CD4-positive, alpha-beta T cell (primary cell): ENCODE measurements at places on chromosomes 2 and 18.

- DNase-seq = no peak
Measured at GRCh38 chr18:59661891-59662701, 35.1 kb downstream of the CCBE1 start.

DNA sequence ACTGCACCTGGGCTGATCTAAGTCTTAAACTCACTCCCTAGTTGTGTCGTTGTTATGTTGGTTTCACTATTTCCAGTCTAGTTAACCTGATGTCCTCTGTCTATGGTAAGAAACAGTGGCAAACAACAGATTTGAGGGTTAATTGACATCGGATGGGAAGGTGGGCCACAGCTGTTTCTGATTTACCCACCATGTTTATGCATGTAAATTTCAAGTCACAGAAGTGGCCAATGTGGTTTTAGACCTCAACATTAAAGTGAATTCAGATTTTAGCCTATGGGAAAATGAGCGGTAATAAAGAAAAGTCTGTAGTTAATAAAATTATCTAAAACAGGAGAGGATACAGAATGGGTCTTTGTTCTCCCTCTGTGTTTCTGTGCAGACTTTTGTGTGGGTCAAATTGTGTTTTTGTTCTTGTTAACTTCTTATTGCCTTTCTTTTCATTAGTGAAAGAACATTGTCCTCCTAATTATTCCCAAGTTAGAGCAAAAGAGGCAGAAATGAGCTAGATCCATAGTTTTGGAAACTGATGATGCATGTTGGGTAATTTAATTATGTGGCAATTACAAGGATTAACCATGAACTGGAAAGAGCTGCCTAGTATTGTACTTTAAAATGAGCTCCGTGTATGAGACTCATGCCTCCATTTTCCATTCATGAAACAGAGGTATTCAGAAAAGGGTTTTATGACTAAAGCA is 83.2 kb downstream of the LAMA3 start:
- no peak for DNase-seq

DNA sequence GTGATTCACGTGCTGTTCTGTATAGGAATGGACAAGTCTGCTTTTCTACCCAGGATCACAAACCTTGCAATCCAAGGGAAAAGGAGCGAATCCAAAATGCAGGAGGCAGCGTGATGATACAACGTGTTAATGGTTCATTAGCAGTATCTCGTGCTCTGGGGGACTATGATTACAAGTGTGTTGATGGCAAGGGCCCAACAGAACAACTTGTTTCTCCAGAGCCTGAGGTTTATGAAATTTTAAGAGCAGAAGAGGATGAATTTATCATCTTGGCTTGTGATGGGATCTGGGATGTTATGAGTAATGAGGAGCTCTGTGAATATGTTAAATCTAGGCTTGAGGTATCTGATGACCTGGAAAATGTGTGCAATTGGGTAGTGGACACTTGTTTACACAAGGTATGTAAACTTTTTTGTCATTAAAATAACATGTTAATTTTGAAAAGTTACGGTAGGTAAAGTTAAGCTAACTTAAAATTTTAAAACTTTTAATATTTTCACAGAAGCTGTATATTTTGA is 33.0 kb downstream of the PPM1B start:
- no peak for DNase-seq

DNA sequence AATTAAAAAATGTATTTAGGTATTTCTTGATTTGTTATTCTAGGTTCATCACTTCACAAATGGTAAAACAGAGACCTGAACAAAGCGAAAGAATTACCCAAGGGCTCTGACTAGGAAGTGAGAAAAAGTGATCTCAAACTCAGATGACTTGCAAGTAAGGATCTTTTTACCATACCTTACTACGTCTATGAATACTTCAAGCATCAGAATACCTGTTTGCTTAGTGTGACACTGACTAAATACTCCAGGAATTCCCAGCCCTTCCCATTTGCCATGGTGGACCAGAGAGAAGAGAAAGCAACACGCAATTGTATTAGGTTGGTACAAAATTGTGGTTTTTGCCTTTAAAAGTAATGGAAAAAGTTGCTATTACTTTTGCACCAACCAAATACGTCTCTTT is 35.8 kb upstream of the FIGN start:
- no peak for DNase-seq

DNA sequence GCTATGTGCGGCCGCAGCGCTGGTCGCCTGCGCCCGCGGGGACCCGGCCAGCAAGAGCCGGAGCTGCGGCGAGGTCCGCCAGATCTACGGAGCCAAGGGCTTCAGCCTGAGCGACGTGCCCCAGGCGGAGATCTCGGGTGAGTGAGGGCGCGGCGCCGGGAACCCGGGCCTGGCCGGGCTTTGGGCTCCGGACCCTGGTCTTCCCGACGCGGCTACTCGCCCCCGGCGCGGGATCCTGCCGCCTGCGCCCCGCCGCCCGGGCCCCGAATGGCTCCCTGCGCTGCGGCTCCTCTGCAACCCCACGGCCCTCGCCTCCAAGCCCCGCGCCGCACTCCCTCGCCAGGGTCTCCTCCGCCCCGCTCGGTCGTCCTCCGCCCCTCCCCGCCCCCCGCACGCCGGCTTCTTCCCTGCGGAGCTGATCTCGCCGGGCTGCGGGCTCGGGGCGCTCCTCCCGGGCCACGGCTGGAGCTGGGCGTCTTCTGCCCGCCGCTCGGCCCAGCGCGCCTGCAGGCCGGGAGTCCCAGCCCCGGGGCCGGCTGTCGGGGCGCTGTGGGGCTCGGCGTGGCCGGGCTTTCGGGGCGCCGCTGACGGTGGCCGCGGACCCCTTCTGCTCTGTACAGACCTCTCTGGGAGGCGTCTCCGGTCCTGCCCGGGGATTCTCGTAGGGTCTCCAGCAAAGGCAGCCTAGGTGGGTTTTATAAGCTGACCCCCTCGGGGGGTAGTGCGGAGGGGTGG is 652 bp downstream of the GPC1 start:
- no peak for DNase-seq

GRCh38 chr2:217929757-217930707 is 72.8 kb downstream of the TNS1 start:
- no peak for DNase-seq

GRCh38 chr2:64295326-64296139 is 151.3 kb upstream of the PELI1 start:
- no peak for DNase-seq

DNA sequence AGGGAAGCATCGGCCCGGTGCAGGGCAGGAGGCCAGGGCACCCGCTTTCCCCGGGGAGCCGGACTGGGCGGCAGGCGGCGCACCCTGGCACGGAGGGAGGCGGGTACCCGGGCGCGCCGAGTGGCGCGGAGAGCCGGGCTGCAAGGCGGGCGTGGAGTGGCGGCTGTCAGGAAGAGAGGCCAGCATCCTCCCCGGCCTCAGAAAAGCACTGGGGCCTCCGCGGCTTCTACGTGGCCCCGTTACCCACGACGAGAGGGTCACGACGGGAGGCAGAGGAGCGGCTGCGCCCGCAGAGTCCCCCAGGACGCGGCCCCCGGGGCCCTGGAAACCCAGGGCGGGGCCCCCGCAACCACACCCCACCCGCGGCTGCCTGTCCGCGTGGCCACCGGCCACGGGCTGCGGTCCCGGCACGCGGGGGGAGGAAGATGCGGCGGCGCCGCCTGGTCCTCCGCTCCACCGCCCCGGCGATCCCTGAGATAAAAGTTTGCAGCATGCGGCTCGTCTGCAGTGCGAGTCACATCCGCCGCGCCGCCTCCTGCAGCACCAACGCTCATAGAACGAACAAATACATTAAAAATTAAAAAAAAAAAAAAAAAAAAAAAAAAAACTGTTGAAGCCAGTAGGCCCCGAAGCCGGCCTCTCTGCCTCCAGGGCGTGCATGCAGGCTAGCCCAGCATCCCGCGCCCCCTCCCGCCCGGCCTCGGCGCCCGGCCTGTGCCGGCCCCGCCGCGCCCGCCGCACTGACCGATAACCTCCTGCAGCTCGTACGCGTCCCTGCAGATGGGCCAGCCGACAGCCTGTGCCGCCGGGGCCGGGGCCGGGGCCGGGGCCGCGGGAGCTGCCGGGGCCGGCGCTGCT is 683 bp downstream of the STK39 start:
- peak; percentile 72 for DNase-seq

GRCh38 chr2:142885543-142885942 is 8.1 kb downstream of the KYNU start:
- DNase-seq = no peak

- no peak for DNase-seq
Measured at GRCh38 chr18:48848641-48849143, 102.1 kb downstream of the SMAD7 start.

DNA sequence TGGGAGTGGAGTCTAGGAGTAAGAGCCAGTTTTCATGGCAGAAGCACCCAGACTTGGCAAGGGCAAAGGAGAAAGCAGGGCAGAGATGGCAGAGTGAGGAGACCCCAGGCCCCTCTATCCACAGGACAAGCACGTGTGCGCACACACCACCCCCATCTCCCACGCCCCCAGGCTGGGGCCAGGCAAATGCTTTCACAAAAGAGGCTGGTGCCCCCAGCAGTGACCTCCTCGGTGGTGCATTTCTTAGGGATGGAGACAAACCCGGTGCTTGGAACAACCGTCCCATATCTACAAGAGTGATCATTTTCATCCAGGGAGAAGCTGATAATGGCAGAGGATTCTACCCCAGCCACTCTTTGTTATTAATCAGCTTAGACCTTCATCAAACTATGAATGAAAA is 62.0 kb downstream of the KCNF1 start:
- no peak for DNase-seq
